ENCODE measurements at places on chromosomes 13 and 19. TPM values are rescaled to one million over a fixed set of nuclear protein-coding genes. Genes with fewer than 3 reads are reported as not detected.

The TUBB4A gene
- 3.0 TPM for total RNA-seq

The IZUMO4 gene
- 7.1 TPM for total RNA-seq

The ZNF763 gene
- 1.1 TPM for total RNA-seq

The SPINT2 gene
- 79.6 TPM for total RNA-seq

The TMEM238 gene
- 9.7 TPM for total RNA-seq

The GPC6 gene
- total RNA-seq, result not detected

The CUL4A gene
- total RNA-seq, result 89.9 TPM

The FBXO17 gene
- 0.10 TPM for total RNA-seq

All from activated T-helper 1 cell treated with anti-CD3 and anti-CD28 coated beads, Interleukin-12 subunit alpha, Interleukin-12 subunit beta, Interleukin-2, Interleukin-4 antibody, amounts not matched to agents 30 ng/mL and 10 ng/mL and 1 ng/mL, durations not matched to agents 14 hours and 24 hours and 36 hours (primary cell).